C1 segment of cervical spinal cord (tissue), 14 donors: ENCODE measurements at places on chromosomes 5 and 9.

DNA sequence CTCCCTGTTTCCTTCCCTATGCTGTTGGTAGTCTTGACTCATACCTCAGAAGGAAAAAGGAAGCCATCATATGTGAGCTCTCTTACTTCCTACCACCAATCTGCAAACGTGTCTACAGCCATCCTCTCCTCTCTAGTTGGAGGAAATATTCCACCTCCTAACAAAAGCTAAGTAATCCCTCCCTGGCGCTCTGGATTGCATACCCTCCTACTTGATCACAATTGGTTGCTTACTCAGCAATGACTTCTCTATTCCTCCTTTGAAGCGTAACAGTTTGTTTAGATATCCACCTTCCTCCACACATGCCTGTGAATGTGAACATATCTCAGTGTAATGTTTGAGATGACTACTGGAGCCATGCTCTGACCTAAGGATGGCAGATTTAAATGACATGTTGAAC is 18.2 kb downstream of the RUSC2 start:
- no peak for DNase-seq

GRCh38 chr5:66617226-66617861 is 21.2 kb downstream of the MAST4 start:
- no peak for DNase-seq

- no peak for DNase-seq
Observed at GRCh38 chr5:91641730-91642350, 258.7 kb upstream of the ARRDC3 start.

GRCh38 chr5:151738125-151738848 is 20.1 kb downstream of the ATOX1 start:
- no peak for DNase-seq

- no peak for DNase-seq
Observed at GRCh38 chr5:35188031-35188457, 42.2 kb downstream of the PRLR start.

DNA sequence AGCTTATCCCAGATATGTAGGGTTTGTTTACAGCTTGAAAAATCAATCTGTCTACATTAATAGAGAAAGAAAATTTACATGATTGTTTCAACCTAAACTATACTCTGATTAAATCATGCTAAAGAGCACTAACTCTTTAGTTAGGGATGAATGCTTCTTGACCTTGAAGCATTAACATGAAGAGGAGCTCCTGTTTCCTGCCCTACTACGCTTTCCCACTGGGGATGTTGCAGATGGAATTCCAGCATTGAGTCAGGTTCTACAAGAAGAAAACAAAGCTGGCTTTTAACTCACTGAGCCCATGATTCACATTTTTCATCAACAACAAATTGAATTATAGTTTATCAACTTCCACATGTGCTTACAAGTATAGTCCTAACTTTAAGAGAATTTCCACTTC is 471.3 kb downstream of the TMEM232 start:
- DNase-seq = no peak

GRCh38 chr5:9953691-9954090 is 296.0 kb downstream of the ATPSCKMT start:
- DNase-seq = no peak

DNA sequence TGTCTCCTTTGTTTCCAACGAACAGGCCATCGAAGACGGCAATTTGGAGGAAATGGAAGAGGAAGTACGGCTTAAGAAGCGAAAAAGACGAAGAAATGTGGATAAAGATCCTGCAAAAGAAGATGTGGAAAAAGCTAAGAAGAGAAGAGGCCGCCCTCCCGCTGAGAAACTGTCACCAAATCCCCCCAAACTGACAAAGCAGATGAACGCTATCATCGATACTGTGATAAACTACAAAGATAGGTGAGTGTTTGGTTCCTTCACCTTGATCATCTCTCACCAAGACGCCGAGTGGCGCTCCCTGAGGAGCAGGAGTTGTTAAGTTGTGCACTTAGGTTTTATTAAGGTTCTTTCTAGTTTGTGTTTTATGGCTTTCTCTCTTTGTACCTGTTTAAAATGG is 146.5 kb downstream of the SMARCA2 start:
- no peak for DNase-seq

GRCh38 chr9:84711936-84712335 is 42.4 kb downstream of the NTRK2 start:
- peak; percentile 70 for DNase-seq

DNA sequence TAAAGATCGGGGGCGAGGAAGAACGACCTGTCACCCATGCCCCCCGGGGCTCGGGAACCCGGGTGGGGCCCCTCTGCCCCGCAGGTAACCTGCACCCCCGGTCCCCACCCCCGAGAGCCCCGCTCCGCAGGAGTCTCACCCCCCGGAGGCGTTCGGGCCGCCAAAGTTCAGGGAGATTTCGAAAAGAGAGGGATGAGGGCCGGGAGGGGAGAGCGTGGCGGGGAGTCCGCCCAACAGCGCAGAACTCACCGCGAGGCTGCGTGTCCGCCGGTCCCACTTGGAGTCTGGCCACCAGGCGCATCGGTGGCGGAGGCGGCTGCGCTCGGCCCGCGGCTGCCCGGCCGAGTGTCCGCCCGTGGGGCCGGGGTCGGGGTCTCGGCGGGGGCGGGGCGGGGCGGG is at the start of gene PHF19:
PHF19 (minus strand) TSS at position 347 of the 399 bp plus-strand sequence. CDS start 2,447 bp downstream, outside the sequence.
- DNase-seq = no peak

- DNase-seq = no peak
Observed at GRCh38 chr9:30504502-30504905, 1879.9 kb upstream of the ACO1 start.

DNA sequence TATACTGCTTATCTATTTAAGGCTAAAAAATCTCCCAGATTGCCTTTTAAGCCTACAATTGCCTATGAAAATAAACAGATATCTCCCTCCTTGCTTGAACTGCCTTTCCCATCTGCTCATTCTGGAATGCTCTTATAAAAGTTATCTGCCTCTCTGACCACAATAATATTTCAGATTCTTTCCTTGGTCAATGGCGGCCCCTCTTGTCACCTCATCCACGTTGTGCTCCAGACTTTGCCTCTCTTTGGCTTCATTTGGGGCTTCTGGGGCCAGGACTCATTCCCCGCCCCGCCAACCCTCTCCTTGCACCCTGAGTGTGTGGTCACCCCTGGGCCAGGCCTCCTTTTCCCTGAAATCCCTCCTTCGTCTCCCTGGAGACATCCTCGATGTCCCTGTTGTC is 110.0 kb upstream of the RPS23 start:
- no peak for DNase-seq

DNA sequence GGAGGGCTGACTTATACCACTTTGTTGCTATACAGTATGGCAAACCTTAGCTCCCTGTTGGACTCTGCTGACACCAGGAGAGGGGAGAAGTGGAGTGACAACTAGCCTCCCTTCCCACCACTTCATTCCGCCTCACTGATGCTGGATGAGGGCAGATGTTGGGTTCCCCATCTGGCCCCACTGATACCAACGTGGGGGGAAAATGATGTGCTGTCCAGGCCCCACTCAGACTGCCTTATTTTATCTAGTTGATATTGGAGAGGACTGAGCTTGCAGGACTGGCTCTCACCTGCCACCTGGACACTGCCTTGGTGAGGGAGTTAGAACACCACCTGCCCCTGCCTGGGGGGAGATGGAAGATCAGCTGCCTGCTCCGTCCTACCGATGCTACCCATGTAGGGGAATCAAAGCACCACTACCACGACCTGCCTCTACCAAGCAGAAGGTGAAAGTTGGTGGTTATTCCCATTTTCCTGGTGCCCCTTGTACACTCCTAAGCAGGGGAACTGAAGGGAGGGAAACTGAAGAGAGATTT is 292.1 kb downstream of the GADD45G start:
- no peak for DNase-seq
